ENCODE measurements at places on chromosomes 11 and 22.

DNA sequence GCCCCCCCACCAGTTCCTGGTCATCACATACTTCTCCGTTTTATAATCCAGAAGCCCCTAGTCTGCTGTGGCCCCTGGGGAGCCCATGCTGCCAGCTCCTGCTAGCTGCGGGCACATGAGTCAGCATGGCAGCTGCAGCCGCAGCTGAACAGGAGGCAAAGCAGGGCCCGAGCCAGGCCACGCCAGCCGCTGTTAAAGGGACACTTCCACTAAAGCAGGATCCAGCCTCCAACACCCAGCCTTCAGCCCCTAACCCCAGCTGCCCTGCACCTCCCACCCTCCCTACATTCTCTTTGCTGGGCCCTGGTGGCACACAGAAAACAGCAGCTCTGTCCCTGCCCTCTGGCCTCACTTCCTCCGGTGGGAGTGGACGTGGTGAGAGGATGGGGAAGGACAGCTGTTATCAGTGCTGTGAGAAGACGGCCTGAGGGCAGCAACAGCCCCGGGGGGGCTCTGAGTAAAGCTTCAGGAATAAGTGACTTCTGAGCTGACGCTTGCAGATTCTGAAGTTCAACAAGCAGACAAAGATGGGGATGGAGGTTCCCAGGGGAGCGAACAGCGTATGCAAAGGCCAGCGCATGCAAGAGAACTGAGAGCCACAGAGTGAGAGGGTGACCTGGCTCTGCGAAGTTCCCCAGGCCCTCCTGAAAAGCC, 688 bp upstream of the LRRC74B start:
- no peak for DNase-seq

- DNase-seq = no peak
These were observed 13.4 kb upstream of the CTSD start for GRCh38 chr11:1776944-1777715.

DNA sequence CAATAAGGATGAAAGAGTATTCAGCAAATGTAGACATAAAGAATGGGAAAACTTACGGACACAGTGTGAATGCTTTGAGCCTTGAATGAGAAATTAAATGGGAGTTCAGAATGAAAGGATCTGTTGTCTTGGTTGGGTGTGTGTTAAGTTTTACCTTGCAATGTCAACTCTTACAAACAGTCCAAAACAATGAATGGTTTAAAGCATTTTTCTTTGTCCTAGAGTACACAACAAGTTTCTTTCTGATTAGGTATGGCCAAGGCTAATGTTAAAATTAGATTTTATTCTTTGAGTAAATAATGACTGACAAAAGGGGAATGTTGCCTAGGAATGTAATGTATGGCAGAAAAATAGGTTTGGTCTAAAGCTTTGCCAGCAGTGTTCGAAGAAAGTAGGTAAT, 2.5 kb downstream of the PTS start:
- DNase-seq = no peak

DNA sequence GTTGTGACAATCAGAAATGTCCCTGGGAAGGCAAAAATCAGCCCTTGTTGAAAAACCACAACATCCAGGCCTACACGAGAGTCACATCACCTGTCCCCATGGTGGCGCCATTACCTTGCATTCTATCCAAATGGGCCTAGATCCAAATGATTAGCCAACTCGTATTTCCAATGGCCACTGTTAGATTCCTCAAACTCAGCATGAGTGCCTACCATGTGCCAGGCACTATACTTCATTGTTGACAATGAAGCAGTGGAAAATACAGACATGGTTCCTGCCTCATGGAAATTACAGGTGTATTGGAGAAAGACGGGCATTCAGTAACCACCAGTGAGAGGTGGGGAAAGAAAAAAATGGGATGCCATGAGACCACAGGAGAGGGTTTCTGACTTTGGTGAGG, 29.8 kb upstream of the CREB3L1 start:
- DNase-seq = peak; percentile 40

DNA sequence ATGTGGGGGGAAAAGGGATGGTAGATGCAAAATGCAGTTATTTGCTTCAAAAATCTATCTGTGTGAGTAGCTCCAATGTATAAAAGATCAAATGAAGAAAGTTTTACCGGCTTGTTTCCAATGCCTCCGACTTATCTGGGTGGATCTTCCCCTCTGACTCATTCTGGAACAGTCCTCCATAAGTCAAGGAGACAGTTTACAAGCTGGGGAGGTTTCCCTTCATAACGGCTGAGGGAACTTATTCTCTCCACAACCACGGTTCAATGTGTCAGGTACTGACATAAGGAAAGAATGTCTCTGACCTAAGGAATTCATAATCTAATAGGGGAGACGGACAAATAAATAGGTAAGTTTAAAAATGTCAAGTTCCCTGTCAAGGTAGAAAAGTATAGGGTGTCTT, 49.7 kb upstream of the BIRC3 start:
- DNase-seq = no peak

DNA sequence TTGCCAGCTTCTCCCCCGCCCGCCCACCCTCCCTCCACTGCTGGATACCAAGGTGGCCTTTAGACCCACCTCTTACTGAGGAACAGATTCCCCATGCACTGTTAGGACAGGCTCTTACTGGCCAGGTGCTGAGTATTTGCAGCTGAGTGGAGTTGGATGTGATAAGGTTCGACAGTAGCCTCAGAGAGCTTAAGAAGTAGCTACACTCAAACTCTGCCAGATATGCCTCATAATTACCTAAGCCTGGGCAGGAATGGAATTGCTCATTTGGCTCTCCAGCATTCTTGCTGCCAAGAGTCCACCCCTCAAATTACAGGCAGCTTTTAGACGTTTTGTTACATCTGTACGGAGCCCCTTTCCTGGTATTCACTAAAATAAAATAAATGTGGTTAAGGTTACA, 9.6 kb downstream of the FAM181B start:
- DNase-seq = no peak

- no peak for DNase-seq
These were observed 67.4 kb downstream of the SCUBE1 start for GRCh38 chr22:43275545-43276317.

GRCh38 chr11:21556926-21557325, 636.0 kb upstream of the ANO5 start:
- no peak for DNase-seq

DNA sequence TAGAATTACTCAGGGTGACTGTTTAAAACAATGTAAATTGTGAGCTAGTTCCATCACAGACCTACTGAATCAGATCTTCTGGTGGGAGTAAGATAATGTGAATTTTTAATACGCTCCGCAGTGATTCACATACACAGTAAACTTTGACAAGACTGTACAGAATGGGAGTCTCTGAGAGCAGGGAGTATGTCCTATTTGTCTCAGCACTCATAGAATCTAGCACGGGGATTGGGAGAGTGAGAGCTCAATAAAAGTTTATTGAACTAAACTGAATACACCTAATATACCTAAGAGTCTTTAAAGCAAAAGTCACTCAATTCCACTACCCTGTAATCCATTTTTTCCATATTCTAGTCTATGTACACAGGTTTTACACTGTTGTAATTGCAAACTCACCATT, 11.2 kb upstream of the GAB2 start:
- DNase-seq = no peak

GRCh38 chr11:47912843-47913437, 64.8 kb upstream of the NUP160 start:
- DNase-seq = no peak

DNA sequence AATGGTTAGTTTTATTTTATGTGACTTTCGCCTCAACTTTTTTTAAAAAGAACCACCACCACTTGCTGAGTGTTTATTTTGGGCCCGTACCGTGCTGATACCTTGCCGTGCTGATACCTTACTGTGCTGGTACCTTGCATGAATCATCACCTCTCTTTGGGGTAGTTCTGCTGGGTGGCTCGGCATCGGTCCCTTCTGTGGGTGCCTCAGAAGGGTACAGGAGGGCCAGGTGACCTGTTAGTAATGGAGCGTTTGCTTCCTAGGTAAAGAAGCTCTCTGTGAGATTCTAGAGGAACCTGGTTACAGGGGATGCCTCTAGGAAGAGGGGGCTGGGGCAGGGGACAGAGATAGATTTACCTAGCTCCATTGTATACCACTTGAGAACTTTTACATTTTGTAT, 17.1 kb downstream of the TOM1 start:
- no peak for DNase-seq

DNA sequence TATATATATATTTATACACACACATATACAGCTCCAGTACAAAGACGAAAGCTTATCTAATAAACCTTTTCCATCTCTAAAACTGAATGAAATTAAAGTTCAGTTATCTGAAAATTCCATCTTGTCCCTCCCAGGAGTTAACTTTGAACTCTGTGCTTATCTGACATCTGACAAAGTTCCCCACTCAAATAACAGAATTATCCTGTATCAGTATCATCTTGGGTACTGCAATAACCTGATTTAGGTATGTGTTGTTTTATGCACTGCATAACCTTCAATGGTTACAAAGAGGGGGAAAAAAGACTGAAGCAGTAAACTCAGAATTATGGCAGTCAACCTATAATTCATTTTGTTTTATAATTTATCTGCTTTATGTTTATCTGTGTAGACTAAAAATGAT, 96.6 kb downstream of the SGSM3 start:
- DNase-seq = no peak

GRCh38 chr11:116473206-116473769, 299.5 kb downstream of the BUD13 start:
- no peak for DNase-seq

DNA sequence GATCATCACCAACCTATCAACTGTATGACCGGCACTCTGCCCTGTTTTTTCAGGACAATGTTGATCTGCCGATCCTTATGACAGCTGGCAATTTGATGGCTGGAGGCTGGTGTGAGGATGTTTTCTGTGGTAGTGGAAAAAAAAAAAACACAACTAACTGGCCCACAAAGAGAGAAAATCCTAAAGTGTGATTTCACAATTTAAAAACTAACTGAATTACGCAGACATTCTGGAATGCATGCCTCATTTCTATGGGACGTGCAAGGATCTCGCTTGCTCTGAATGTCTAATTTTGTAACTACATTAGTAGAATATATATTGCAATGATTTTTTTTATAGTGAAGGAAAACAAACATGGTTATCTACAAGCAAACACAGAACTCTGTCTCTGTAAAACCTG, 590.5 kb downstream of the ETS1 start:
- no peak for DNase-seq

DNA sequence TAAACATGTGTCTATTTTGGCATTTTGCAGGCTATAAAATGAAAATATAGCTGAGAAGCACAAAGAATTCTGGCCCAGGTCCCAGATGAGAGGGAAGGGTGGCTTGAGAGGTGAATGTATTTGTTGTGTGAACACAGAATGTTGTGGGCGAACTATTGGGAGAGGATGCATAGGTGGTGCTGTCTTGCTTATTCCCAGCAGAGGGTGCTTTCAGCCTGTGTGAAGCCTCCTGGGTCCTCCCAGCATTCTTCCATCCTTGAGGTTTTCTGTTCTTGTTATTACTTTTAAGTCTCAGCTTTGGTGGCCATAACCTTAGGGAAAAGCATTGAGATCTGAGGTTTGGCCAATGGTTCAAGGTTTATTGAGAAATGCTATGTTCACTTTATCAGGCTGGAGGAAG, 108.7 kb upstream of the SNX19 start:
- DNase-seq = no peak

- DNase-seq = no peak
These were observed 331.0 kb downstream of the LARGE1 start for GRCh38 chr22:33589297-33589696.

- DNase-seq = no peak
These were observed 85.0 kb downstream of the CHST1 start for GRCh38 chr11:45580399-45580798.

- DNase-seq = no peak
These were observed 2.1 kb downstream of the ZP1 start for GRCh38 chr11:60869451-60869825.

- no peak for DNase-seq
These were observed 16.3 kb upstream of the SEC14L3 start for GRCh38 chr22:30488121-30488520.

DNA sequence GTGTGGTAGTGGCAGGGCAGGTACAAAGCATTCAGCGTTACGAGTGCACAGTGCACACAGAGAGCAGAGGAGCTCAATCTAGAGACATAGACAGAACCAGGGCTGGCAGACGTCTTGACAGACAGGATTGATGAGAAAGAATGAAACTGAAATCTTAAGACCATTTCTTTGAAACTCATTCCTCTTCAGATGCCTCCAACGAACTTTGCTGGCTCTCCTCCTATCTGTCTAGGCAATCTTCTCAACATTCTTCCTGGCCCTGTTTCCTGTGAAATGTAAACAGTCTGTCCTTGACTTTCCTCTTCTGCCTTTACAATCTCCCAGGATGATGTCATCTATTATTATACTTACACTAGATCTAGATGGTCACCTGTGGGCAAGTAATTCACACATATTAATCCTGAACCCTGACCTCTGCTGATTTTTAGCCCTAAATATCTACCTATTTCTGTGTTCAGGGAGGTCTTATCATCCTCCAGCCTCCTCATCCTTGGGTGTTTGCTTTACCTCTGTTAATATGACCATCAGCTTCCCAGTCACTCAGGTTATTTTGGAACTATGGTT, 119.5 kb downstream of the ENTHD1 start:
- DNase-seq = peak; percentile 7

- no peak for DNase-seq
These were observed 9.5 kb downstream of the TTC28 start for GRCh38 chr22:28670161-28670560.

DNA sequence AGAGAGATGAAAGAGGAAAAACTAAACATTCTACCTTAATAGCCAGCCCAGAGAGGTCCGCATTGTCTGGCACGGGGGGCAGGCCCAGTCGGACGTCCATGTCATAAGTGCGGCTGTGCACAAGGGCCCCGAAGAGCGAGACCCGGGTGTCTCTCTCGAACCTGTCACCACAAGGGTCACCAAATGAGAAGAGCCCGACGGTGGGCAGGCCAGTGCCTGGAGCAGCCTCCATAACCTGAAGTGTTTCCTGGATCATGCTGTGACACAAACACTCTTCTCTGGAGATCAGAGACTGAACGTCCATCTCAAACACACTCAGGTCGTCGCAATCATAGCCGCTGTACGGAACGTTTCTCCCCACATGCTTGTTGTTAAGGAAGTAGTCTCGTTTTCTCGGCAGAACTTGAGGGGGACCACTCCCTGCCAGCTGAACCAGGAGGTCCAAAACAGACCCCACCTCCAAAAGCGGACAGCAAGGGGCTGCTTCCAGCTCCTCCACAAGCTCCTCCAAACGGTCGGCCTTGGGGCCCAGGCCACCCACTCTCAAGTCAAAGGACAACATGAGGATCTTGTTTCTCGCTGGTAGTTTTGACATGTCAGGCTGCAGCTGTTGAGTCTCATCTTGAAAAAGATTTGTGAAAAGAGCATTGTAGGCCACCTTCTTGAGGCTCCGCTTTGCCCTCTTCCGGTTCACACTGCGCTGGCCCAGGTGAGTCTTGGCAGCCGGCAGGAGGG, 971 bp downstream of the TUBGCP6 start:
- DNase-seq = no peak

- no peak for DNase-seq
These were observed 11.1 kb downstream of the MS4A8 start for GRCh38 chr11:60710482-60710881.

DNA sequence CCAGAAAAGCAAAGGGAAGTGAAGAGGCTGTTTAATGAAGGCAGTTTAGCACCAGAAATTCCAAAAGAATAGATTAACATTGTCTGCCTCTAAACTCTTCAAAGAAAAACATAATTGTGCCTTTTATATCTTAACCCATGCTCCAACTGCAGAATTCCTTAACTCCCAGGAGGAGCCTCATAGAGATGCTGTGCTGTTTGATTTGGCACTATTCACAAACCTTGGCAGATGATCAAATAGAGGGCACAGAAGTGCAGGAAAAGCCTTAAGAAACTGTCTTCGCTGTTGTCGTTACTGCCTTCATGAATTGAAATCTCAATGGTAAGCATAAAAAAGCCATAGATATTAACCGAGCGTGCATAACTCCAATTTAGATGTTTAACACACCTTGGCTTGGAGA, 124.1 kb upstream of the MPPED2 start:
- DNase-seq = no peak

GRCh38 chr22:49617866-49618676, 209.6 kb downstream of the BRD1 start:
- DNase-seq = no peak
